CD4-positive, alpha-beta T cell treated with Interleukin-4 for 1 hour (primary cell): ENCODE measurements at places on chromosomes 6 and 20.
A peak's percentile ranks its signal among the peaks of the same experiment; 100 is the strongest.

DNA sequence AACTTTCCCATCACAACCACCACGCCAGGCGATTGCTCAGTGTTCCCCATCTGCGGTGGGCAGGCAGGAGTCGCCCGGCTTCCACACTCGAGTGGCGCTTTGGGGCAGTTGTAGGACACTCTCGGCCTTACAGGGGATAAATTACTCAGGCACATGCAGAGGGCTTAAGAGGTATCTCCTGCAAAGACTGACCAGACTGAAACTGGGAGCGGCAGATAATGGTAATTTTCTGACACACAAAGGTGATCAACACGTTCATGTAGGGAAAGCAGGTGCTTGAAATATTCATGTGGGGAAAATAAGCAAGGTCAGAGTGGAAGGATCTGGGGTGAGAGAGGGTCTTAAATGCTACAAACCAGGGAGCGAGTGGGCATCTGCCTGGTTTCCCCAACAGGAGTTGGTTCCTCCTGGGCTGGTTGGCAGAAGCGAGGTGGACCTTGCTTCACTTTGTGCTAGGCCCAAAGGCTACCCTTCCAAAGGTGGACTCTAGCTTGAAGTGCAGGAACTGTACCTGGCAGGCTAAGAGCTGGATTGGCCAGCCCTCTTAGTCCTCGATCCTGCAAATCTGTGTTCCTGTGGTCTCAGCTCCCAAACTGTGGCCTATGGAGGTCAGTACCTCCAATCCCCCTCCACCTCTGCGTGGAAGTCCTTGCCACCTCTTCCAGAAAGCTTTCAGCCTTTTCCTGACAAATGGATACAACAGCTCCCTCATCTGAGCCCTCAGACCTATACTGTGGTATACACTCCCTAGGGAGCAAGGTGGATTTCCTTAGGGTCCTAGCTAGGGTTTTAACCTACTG, 16.7 kb downstream of the PLAGL2 start:
- DNase-seq = no peak

- DNase-seq = no peak
These were observed 44.7 kb downstream of the TNFAIP3 start for GRCh38 chr6:137911675-137912191.

- DNase-seq = no peak
These were observed 140.8 kb downstream of the SLC16A10 start for GRCh38 chr6:111228094-111228493.

- DNase-seq = no peak
These were observed 96.9 kb downstream of the PRSS35 start for GRCh38 chr6:83609248-83609647.

- DNase-seq = no peak
These were observed 27.1 kb upstream of the FBXO30 start for GRCh38 chr6:145841668-145842067.

DNA sequence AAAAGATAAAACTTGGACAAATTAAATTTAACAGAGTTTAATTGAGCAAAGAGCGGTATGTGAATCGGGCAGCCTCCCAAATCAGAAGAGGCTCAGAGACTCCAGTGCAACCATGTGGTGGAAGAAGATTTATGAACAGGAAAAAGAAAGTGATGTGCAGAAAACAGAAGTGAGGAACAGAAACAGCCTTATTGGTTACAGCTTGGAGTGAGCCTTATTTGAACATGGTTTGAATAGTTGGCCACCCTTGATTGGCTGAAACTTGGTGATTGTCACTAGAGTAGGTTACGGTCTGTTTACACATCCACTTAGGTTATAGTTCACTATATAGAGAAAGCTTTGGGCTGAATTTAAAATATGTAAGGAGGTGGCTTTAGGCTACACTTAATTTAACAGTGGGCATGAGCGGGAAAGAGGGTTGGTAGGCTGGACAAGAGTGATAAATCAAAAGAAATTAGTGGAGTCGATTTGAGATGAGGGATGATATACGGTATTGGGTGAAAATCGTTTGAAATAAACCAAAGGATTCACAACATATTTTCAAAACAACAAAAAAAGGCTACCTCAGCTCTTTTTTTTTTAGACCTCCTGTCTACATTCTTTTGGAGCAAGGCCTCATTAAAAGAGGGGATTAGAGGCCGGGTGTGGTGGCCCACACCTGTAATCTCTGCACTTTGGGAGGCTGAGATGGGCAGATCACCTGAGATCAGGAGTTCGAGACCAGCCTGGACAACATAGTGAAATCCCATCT, 84.3 kb upstream of the PREP start:
- no peak for DNase-seq

GRCh38 chr20:34240693-34241615, at the start of gene ASIP:
ASIP (plus strand) TSS chr20:34241423; CDS start chr20:34260375, 18,952 bp downstream.
- no peak for DNase-seq

DNA sequence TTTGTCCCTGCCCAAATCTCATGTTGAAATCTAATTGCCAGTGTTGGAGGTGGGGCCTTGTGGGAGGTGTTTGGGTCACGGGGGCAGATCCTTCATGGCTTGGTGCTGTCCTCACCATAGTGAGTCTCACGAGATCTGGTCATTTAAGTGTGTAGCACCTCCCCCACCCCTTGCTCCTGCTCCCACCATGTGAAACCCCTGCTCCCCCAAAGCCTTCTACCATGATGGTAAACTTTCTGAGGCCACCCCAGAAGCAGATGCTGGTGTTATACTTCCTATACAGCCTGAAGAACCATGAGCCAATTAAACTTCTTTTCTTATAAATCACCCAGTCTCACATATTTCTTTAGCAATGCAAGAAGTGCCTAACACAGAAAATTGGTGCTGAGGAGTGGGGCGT, 19.9 kb upstream of the THBS2 start:
- no peak for DNase-seq

DNA sequence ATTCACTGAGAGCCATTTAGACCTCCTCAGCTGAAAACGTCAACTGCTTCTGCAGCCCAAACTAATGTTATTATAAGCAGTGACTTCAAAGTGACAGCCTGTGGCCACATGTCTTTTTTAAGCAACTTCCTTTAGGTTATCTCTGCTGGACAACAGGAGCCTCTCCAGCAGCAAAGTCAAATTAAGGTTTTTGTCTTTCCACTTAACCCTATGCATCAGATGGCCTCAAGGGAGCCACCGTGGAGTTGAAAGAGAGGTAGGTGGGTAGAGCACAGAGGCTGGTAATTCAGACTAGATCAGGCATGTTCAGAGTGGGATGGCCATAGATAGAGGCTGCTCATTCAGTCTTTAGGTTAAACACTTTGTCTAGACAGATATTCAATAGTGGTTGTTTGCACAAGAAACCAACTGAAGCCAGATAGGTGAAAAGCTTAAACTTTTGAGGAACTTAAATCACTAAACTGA, 300.6 kb upstream of the ECI2 start:
- no peak for DNase-seq

DNA sequence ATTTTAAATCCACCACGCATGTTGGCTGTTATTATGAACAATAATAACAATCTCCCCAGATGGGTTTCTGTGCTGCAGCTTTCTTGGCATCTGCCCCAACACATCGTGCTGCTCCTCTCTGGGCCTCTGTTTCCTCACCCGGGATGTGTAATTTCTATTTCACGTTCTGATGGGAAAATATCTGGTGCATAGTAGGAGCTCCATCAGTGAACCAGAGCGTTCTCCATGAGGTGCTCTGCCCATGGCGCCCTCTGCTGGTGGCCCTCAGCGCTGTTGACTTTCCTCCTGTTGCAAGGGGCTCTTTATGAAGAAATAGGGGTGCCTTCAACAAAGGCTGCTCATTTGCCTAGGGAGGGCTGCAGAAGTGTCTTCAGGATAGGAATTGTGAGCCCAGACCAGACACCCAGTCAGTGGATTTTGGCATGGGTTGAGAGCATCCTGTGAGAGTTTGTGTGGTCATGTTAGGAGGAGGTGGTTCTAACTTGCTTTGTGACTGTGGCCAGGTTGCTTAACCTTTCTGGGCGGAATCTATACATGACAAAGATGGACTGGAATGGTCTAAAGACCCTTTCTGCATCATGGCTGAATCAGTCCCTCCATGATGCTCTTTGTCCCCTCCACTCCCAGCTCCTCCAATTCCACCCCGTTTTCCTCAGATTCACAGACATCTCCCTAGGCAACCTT, 8.1 kb downstream of the SCRT2 start:
- DNase-seq = peak; percentile 54

- DNase-seq = no peak
These were observed 39.7 kb downstream of the TGM2 start for GRCh38 chr20:38125157-38126056.
